ENCODE measurements at places on chromosomes 1 and 21.

DNA sequence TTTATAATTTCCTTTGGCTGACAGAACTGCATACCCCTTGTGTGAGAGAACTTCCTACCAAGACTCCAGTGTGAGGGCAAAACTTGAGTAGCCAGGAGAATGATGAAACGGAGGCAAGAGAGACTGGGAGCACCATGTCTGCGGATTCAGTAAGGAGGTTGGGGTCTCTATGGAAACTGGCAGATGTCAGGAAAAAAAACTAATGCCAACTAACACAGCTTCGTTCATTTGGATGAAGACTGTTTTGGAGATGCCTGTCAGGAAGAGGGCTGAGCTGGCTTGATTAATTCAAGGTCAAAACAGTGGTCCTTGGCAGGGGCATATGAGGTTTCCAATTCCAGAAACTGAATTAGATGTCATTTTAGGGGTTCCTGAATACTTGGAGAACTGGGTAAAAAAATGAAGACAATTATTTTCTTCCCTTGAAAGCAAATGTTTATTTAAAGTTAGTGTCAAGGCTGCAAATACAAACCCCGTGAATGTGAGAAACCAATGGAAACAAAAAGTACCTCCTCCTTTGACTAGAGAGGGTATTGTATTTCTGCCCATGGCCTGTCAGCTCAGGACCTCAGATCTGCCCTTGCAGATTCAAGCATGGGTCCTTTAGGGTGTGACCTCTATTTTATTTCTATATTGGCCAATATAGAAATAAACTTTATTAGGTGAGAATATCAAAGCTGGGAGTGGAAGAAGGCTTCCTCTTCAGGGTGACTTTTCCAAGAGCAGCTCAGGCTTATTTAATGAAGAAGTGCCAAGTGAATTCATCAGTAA, 110.5 kb downstream of the MAST2 start:
- no peak for DNase-seq

- peak; percentile 43 for DNase-seq
Observed at GRCh38 chr1:9331016-9331415, 38.3 kb downstream of the SPSB1 start.

- DNase-seq, result no peak
Observed at GRCh38 chr1:177884479-177885021, 85.3 kb downstream of the SEC16B start.

DNA sequence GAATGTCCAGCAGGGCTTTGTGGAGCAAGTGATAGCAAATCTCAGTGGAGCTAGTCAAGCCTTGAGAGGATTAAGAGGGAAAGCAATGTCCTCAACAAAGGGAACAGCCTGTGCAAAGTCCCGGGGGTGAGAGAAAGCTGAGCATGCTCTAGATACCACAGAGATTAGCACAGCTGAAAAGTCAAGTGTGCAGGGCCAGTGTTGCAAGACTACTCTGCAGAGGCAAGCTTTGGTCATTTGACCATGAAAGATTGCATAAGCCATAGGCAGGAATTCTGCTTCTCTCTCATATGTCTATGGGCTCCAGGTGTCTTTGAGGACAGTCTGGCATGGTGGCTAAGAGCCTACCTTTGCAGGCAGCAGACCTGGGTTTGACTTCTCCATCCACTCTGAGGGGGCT, 181.0 kb upstream of the JUN start:
- no peak for DNase-seq

GRCh38 chr1:201561195-201561564, 22.3 kb downstream of the NAV1 start:
- DNase-seq, result no peak

DNA sequence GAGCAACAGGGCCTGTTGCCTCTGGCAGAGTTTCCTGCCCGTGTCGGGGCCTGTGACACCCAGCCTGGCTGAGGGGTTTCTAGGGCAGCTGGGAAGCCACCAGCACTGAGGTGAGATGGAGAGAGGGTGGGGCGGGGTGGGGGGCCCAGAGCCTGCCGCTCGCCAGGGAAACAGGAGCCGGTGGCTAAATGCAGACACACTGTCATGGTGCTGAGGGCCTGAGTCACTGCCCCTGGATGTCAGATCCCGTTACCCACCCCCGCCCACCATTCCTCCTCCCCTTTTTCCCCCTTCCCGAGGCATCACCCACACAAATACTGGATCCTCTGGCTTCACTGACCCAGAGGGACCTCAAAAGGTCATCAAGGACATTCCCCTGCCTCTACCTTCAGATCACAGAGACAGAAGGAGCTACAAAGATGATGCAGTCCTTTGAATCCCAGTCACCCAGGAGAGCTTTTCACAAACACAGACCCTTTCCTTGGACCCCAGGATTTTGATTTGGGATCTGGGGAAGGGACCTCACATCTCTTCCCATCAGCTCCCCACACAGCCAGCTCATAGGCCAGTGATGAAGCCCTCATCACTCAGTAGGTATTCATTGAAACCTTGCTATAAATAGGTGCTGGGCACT, 1.9 kb upstream of the HSPB7 start:
- DNase-seq, result peak; percentile 19

- no peak for DNase-seq
Observed at GRCh38 chr1:37655274-37655673, 20.6 kb upstream of the RSPO1 start.

GRCh38 chr1:23100074-23100748, 68.4 kb downstream of the LUZP1 start:
- DNase-seq, result no peak

GRCh38 chr1:100511058-100511457, 26.9 kb upstream of the GPR88 start:
- no peak for DNase-seq

DNA sequence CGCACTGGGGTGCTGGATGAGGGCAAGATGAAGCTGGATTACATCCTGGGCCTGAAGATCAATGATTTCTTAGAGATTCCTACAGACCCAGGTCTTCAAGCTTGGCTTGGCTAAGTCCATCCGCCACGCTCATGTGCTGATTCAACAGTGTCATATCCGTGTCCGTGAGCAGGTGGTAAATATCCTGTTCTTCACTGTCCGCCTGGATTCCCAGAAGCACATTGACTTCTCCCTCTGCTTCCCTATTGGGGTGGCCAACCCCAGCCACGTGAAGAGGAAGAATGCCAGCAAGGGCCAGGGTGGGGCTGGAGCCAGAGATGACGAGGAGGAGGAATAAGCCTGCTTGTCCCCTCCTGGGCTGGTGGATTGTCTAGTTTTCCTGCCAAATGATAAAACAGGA, 2.2 kb upstream of the CBR3 start:
- DNase-seq, result no peak

DNA sequence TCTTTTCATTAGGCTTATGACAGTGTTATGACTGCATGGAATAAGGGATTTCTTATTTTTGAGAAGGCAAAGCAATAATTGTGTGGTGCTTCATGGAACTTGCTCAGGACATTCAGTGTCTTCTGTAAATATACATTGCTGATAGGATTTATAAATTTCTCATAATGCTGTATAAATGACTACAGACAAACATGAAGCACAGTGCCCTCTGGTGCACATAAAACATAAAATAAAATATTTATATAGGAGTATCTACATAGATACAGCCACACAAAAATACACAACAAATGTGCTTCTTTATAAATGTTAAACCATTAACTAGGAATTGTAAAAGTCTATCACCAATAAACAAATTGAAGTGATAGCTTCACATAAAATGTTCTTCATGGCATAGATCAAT, 24.1 kb downstream of the BRINP3 start:
- no peak for DNase-seq

DNA sequence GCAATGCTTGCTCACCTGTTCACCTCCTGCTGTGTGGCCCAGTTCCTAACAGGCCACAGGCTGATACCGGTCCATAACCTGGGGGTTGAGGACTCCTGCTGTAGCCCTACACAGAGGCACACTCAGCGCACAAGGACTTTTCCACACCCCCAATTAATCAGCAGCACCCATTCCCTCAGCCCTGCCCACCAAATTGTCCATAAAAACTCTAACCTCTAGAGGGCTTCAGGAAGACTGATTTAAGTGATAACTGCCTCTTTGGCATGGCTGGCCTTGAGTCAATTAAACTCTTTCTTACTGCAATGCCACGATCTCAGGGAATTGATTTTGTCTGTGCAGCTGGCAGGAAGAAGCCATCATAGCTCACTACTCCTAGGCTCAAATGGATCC, 71.3 kb upstream of the MUTYH start:
- no peak for DNase-seq

GRCh38 chr1:229874136-229874535, 192.9 kb upstream of the GALNT2 start:
- no peak for DNase-seq

- DNase-seq, result no peak
Observed at GRCh38 chr1:232084584-232085223, 458.1 kb downstream of the DISC1 start.

DNA sequence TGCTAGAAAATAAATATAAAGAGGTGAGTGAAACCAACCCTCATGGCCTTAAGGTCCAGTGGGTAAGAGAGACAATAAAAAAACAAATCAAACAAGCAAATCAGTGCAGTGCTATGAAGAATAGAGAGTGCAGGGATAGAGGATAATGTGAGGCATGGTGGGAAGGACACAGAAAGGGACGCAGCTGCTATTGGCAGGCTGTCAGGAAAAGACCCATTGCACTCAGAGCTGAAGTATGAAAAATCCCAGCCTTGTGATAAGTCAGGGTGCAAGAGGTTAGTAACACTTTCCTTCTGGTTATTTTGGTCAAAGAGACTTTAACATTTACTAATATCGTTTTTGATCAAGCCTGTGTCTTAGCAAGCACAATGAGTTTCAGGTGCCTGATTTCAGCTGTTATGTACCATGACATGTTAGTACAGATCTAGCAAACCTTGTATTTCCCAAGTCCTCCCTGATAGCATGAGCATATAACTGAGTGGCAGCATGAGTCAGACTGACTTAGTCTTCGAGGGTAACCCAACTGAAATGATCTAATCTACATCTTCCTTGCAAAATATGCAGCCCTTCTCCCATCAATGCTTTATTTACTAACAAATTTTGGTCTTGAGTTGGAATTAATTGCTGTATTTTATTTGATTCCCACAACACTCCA, 31.7 kb downstream of the CHML start:
- no peak for DNase-seq
